ENCODE measurements at places on chromosomes 7 and 10.
A peak's percentile ranks its signal among the peaks of the same experiment; 100 is the strongest.

DNA sequence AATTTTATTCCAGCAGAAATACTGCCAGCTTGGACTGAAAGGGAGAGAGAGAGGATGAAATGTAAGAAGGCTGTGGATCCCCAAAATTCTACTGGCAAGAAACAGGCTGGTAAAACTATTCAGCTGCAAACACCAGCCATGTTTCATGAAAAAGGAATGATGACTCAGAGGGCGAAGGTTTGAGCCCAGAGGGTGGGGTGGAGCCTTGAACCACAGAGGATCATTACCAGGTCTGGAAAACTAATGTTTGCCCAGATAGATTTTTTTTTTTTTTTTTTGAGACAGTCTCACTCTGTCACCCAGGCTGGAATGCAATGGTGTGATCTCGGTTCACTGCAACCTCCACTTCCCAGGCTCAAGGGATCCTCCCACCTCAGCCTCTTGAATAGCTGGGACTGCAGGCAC lies 41.7 kb upstream of the NRF1 start:
- DNase-seq = peak; percentile 49

GRCh38 chr10:26478061-26478460 lies 39.9 kb downstream of the APBB1IP start:
- no peak for DNase-seq

DNA sequence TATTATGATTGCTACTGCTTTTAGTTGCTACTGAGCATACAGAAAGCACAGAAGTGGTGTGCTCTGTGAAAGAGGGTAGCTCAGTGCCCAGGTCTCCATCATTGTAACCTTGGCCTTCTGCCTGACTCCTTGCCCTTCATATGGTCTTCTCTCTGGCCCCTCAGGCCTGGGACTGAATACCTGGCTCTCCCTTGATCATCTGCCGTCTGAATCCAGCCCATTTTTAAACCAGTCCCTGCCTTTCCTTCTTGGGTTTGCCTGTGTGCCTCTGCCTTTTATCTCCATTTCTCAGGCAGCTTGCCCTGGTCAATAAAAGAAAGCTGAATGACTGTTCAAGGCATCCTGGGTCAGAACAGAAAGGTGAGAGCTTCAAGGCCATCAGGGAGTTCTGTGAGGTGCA lies 109.1 kb upstream of the ZNF438 start:
- DNase-seq = no peak

GRCh38 chr10:132551093-132551807 lies 13.7 kb downstream of the INPP5A start:
- DNase-seq = no peak

DNA sequence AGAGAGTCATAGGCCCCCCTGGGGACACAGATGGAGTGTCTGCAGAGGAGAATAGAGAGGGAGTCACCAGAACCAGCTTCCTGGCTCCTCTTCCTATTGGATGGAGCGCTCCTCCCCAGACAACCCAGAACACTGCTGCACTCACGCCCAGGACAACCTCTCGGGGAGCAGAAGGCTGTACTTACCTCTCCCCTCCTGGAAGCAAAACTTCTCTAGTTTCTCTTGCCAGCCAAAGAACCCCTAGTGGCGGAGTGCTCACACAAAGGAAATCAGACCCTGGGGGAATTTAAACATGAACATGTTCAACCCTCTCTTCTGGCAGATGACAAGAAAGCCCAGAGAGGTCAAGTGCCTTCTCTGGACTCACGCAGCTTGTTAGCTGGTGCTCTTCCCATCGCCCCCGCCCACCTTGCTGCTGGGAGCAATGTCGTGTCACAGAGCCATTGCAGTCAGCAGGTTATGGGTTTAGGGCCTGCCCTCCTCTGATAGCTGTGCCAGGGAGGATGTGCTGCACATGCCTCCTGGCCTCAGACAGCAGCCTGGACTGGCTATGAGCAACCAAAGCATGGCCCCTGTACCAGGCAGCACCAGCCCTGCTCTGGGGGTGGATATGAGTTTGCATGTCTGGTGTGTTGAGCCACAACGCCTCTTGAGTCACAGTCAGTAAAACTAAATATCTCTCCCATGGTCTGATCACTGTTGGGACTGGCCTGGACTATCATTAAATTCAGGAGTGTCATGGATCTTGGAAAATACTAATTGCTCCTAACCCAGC lies 84.4 kb downstream of the SLIT1 start:
- DNase-seq = no peak

GRCh38 chr7:31061185-31061584 lies 9.1 kb downstream of the ADCYAP1R1 start:
- no peak for DNase-seq

DNA sequence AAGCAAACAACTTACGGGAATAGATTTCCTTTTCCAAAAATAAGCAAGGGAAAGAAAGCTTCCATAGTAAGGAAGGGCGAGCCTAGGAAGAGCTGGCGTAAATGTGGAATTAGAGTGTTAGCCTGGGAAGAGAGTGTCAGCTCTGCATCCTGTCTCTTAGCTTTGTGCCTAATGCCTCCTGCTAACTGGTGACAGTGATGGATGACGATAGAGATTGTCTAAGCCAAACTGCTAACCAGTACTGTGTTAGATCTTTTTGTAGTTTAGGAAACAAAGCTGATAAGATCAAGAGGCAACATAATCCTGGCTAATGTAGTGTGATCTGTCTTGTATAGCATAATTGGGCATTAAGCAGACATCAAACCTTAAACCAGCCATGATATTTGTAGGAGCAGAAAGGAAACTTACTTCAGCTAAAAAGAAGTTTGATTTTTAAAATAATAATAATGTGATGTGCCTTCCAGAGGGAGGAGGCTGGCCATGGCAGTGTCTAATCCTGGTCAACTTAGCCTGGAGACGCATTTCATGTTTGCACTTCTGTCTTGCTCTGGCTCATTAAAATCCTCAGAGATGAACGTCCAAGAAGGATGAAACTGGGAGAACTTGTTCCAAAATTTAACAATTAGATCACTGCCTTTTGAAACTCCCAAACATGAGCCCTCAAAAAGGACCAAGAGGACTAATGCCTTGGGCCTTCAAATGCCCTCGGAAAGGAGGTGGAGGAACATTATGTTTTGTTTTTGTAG lies 85.1 kb downstream of the FAM204A start:
- DNase-seq = no peak

GRCh38 chr7:44463169-44463808 lies 27.2 kb downstream of the NUDCD3 start:
- DNase-seq = no peak

DNA sequence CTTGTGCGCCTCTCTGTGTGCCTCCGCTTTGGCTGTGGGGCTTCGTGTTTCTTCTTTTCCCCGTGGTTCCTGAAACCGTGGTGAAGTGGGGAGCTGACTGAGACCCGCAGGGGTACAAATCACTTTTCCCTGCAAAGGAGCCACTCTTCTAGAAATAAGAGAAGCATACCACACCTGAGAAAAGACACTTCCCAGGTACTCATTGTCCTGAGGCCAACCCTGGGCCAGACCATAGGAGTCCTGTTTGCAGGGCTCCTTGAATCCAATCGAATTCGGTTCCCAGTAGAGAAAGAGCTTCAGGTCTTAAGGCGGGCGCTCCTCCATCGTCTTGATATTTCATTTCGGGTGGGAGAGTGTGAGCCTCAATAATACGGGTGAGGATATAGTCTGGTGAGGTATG lies 32.4 kb upstream of the ZNF273 start:
- no peak for DNase-seq
